ENCODE measurements at places on chromosomes 2 and 18. TPM values are rescaled to one million over a fixed set of nuclear protein-coding genes. Genes with fewer than 3 reads are reported as not detected.

HOXD11 gene
- total RNA-seq, result 26.4 TPM

TCF23 gene
- not detected for total RNA-seq

COL5A2 gene
- 693 TPM for total RNA-seq

CFC1 gene
- not detected for total RNA-seq

SCN9A gene
- total RNA-seq, result 72.1 TPM

DNAJB2 gene
- total RNA-seq, result 29.6 TPM

CYP27C1 gene
- total RNA-seq, result under 0.01 TPM

KLHL29 gene
- total RNA-seq, result 14.7 TPM

CXCR1 gene
- total RNA-seq, result not detected

ANKRD30B gene
- total RNA-seq, result 1.9 TPM

SOX11 gene
- total RNA-seq, result under 0.01 TPM

LCT gene
- total RNA-seq, result under 0.01 TPM

CKAP2L gene
- 6.8 TPM for total RNA-seq

Measured in fibroblast of villous mesenchyme (primary cell).